Astrocyte of the hippocampus (primary cell): ENCODE measurements at places on chromosomes 7 and 10.

DNA sequence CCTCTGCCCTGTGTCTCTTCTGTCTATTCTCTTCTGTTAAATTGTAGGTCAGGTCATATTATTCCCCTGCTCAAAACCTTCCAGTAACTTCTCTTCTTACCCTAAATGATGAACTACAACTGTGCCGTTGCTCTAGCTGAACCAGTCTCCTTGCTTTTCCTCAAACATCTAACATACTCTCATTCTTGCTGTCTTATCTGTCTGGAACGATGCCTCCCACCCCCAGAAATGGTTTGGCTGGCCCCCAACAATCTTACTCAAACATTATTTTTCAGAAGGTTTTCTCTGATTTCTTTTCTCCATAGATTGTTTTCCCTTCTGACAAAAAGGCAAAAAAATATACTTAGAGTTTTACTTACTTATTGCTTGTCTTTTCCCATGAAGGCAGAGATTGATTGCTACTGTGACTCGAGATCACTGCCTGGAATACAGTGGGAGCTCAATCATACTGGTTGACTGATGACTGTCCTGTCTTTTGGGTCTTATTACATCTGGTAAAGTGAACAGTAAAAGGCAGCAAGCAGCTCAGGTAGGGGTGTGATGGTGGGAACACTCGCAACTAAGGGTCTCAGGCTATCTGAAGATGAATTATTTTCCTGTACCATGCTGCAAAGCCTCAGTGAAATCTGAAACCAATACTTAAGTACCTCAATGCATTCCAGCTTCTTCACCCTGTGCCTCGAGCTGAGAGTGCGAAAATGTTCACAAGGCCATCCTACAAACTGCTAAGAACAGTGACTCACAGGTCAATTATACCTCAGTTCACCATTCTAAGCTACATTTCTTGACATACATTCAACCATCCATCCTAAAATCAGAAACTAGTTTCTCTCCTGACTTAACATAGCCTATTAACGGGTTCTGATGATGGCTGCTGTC, 67.6 kb downstream of the DNMBP start:
- peak; percentile 79 for DNase-seq

GRCh38 chr7:16801111-16801542, 3.7 kb downstream of the AGR2 start:
- peak; percentile 68 for DNase-seq

DNA sequence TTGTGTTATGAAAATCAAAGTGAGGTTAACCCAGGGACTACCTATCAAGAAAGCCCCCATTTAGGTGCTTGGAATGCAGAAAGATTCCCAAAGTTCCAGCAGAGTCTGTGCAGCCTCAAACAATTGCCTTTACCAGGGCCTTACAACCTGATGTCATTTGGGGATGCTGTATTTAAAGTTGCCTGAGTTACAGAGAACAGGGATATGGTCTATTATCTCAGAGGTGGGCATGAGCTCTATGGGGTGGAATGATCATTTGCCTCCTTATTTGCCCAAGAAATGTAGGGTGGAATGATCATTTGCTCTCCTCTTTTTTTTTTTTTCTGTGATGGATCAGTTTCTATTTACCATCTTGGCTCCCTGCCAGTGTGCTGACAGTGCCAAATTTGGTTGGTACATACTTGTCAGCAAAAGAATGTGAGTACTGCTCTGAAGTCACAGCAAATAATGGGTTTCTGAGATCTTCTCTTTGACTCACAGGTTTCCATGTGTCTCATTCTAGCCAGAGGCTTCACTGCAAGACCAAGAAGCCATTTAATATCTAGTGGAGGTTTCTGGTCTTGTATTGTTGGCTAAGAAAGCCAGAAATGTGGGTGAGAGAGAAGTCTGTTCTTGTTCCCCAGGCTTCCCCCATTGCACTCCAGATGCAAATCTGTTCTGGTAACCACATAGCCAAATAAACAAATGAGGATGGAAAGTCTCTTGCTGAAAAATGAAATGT, 45.5 kb upstream of the ZNRF2 start:
- peak; percentile 75 for DNase-seq

GRCh38 chr10:101779544-101780186, 3.6 kb downstream of the NPM3 start:
- DNase-seq = peak; percentile 87

DNA sequence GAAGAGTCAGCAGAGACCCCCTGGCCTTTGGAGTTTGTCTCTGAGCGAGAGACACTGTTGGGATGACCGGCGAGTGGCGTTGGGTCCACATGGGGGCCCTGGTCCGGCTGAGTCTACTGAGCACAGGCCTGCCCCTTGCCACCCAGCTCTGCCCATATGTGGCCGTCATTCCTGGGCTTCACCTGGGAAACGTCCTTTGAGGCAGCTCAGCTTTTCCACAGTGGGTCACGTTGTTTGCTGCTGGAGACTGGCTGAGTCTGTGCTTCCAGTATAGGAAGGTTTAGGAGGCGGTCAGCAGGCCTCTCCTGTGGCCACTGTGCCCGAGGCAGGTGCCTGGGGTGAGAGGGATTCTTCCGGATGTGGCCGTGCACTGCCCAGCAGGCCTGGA, 17.1 kb downstream of the ADAM8 start:
- no peak for DNase-seq

- no peak for DNase-seq
These were observed 38.0 kb upstream of the CAV2 start for GRCh38 chr7:116461500-116461899.

- no peak for DNase-seq
These were observed 60.0 kb upstream of the MKLN1 start for GRCh38 chr7:131267631-131268030.

DNA sequence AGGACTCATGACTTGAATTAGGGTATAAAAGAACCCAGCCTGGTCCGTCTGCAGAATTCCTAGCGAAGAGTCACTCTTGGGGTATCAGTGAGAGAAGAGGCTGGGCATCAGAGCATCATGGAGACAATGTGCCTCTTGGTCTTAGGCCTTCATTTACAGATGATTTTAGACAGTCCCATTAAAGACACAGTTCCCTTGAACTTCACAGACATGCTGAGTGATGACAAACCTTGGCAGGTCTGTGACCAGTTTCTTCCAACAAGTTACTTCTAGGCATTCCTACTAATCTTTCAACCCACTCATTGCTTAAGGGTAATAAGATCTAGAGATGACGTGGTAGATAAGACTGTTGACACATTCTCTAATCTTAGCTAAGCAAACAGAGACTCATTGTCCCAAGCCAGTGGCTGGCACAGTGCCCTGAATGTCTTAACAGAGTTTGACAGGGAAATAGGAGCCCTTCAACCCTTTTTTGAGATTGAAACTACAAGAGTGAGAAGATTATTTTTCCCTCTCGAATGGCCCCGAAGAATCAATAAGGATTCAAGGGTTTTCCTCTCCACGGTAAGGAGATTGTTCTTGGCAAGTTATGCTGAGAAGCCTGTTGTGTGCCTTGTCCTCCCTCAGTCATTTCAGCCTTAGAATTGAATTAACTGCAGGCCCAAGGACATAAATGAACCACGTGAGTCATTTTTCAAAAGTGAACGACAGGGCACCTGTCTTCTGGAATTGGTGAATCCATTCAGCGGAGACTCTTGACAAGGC, 281.1 kb downstream of the CCDC3 start:
- peak; percentile 96 for DNase-seq

GRCh38 chr10:71657604-71658466, 61.7 kb downstream of the C10orf105 start:
- no peak for DNase-seq

- DNase-seq = no peak
These were observed 119.5 kb downstream of the CCSER2 start for GRCh38 chr10:84447701-84448400.

GRCh38 chr7:83574616-83575015, 74.3 kb downstream of the SEMA3E start:
- no peak for DNase-seq

DNA sequence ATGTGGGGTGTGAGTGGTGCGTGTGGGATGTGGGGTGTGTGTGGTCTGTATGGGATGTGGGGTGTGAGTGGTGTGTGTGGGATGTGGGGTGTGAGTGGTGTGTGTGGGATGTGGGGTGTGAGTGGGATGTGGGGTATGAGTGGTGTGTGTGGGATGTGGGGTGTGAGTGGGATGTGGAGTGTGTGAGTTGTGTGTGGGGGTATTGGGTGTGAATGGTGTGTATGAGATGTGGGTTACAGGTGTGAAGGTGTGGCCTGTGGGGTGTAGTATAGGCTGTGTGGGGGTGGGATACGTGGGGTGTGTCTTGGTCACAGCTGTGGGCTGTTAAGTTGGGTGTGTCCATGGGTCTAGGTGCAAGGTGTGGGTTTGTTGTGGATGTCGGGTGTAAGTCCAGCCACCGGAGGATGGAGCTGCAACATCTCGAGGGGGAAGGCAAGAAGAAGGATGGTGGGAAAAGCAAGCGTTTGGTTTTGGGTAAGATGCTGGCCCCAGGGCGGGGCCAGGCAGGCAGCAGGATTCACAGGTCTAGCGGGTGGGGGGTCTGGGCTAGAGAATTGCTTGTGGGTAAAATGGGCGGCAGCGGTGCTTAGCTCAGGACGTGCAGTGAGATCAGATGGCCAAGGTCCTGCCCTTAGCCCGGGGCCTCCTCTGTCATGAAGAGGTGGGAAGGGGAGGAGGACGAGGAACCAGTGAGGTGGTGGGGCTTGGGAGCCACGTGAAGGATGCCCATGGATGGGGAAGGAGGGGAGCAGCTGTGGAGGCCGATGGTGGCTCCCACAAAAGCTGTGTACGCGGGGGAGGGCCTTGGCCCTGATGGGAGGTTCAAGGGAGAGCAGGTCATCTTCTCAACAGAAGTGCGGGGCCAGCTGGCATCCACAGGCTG, 60.1 kb downstream of the CFAP46 start:
- DNase-seq = no peak

GRCh38 chr10:77220150-77220549, 417.5 kb downstream of the KCNMA1 start:
- no peak for DNase-seq

GRCh38 chr7:95200741-95201140, 123.6 kb downstream of the PON1 start:
- DNase-seq = no peak

DNA sequence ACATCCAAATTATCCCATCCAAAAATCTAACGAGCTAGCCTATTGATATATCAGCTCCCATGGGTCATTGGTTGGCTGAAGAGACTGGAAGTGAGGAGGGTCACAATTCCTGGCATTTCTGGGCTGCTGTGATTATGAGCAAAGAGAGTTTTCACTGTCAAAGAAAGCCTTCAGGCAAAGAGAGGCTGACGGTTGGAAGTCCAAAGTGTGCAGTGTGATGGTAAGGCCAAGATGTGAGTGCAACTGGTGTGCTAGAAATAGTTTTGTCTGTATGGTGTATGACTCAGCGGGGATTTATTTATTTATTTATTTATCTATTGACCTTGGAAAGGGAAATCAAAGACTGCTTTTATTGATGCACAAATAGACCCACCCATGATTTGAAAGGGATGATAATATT, 75.0 kb downstream of the AASS start:
- no peak for DNase-seq

- DNase-seq = no peak
These were observed 247.8 kb downstream of the CREB5 start for GRCh38 chr7:28660132-28660531.

- DNase-seq = no peak
These were observed 1138.8 kb downstream of the XPNPEP1 start for GRCh38 chr10:108784534-108784933.

DNA sequence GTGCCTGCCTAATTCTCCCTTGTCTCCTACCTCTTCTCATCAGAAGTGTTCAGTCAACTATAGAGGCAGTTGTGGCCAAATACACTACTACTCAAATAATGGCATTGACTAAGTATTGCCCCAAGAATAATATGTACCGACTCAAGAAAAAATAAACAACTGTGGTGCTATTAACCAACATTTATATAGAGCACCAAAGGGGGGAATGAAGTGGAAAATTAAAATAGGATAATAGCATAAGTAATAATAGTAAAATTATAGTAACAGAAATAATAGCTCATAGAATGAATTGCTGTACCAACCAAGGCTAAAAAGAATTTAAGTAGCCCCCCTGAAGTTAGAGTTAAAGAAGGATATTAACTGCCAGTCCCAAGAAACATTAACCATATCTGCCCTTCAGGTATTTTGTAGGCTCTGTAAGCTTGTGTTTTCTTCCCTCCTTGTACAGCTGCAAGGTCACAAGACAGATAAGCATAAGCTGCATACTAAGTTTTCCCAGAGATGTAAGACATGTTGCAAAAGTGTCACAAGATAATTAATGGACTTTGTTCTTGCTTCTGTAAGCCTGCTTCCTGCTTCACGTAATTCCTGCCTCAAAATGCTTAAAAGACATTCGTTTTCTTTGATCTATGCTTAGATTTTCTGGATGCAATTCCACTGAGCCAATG, 10.9 kb upstream of the CYREN start:
- no peak for DNase-seq

DNA sequence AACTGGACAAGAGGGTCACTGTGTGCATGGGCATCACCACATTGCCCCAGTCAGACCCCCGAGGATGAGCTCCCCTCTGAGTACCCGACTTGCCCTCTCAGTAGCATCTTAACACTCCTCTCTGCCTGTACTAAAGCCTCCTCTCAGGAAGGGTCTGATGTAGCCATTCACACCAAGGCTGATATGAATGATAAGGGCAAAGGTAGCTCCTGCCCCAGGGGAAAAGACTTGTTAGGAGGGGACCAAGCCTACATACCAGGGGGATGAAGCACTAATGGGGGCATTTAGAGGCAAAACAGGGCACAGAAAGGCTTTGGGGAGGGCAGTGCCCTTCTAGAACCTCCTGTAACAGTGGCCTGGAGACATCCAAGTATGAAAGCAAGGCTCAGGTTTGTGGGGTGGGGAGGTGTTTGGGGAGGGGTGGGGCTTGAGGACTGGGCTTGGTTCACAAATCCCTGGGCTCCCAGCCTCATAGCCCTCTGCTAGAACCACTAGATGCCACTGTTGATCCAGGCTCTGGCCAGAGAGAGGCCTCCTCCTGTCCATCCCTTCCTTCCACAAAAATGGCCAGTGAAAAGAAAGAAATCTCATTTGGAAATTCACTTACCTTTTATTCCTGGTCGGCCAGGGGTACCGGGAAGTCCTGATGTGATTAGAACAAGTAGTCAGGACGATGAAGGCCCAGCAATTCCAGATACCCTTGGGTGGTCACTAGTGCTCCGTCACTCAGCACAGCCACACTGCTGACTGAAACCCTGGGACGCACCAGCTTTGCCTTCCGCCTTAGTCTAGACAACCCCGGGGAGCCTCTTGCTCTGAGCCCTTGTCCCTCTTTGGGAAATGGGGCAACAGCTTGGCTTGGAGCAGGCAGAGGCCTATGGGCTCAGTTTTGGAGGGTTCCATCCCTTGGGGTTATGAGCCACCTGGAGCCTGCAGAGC, 40.3 kb downstream of the COL17A1 start:
- DNase-seq = peak; percentile 86
